ENCODE measurements at places on chromosomes 1 and 21.

- ATAC-seq = peak; percentile 93
Observed at GRCh38 chr1:31984419-31985347, 29.0 kb upstream of the KHDRBS1 start.

- no peak for ATAC-seq
Observed at GRCh38 chr21:36263797-36264196, 56.2 kb upstream of the MORC3 start.

- no peak for ATAC-seq
Observed at GRCh38 chr1:204075890-204076846, 3.3 kb downstream of the SOX13 start.

GRCh38 chr1:38102636-38103035 is 56.0 kb upstream of the POU3F1 start:
- ATAC-seq = no peak

- ATAC-seq = no peak
Observed at GRCh38 chr1:197343663-197344273, 75.7 kb downstream of the CRB1 start.

GRCh38 chr1:110707232-110707631 is 32.5 kb upstream of the KCNA3 start:
- ATAC-seq = no peak

GRCh38 chr1:86758570-86758969 is 54.2 kb downstream of the SH3GLB1 start:
- no peak for ATAC-seq

Measured in activated T-helper 17 cell treated with anti-CD3 and anti-CD28 coated beads, Interleukin-2, amount 50 U/mL, for 72 hours (primary cell).